Stimulated activated CD4-positive, alpha-beta T cell treated with anti-CD3 and anti-CD28 coated beads, Interleukin-1b, Interleukin-23, amount 100 ng/mL, for 1 hour (primary cell): ENCODE measurements at places on chromosomes 16 and 17.

- DNase-seq, result no peak
Measured at GRCh38 chr16:12173121-12173520, 196.6 kb downstream of the SNX29 start.

DNA sequence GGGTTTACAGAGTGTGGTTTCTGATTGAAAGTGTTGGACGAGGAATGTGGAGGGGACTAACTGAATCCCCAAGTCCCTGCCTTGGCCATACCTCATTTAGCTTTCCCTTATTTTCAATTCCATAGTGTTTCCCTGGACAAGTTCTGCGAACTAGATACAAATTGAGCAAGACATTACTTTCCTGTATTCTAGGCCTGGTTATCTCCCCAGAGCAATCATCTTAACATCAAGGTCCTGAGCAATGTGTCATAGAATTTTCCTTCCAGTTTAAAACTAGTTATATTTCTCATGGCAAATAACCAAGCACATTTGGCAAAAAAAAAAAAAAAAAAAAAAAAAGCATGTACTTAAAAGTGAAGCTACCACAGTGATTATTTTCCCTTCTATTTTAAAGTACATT is 330.1 kb downstream of the CDH11 start:
- no peak for DNase-seq

DNA sequence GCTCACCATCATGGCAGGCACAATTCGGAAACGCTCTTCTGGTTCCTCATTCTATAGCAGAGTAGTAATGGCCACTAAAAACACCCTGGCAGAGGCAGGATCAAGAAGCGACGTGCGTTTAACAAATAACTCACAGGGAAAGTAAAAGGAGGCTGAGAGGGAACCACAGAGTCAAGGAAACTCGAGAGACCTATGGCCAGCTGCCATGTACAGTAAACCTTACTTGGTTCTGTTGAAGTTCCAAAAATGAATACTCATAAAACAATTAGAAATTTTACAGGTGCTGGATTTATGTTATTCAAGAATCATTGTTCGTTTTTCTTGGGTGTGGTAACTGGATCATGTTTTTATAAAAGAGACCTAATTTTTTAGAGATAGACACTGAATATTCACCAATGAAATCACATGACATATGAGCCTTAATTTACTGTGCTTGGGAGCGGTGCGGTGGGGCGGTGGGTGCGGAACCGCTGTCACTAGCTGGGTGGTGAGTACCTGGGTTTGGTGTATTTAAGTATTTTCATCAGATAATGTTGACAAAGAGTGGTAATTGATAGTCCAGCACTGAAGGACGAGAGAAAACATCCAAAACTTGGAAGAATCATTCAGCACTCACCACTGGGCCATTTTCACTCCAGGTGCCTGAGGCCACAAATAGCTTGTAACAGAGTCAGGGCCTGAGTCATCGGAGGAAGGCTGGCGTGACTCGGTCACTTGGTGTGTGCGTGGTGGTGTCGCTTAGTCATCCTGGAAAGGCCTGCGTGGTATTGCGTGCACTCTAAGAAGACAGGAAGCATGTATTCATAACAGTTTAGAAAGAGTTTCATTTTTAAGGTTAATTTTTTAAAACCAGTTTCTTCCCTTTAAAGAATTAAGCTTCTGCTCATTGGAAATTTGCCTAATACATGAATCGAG is 135.4 kb upstream of the CHMP6 start:
- peak; percentile 58 for DNase-seq

DNA sequence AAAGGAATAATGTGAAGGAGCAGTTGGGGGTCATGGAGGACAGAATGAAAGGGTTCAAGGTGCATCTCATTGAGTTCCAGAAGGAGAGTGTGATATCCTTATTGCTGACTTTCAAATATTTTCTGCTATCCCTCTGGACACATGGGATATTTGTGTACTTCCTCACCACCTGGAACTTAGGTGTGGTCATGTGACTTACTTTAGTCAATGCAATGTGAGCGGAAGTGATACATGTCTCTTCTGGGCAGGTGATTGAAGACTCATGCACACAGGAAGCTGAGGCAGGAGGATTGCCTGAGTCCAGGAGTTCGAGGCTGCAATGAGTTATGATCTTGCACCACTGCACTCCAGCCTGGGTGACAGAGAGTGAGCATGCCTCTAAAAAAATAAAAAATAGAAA is 36.7 kb upstream of the TANC2 start:
- no peak for DNase-seq

GRCh38 chr16:89564476-89565255 is 4.2 kb downstream of the RPL13 start:
- no peak for DNase-seq

- no peak for DNase-seq
Measured at GRCh38 chr16:89936508-89936907, 12.0 kb upstream of the DEF8 start.

DNA sequence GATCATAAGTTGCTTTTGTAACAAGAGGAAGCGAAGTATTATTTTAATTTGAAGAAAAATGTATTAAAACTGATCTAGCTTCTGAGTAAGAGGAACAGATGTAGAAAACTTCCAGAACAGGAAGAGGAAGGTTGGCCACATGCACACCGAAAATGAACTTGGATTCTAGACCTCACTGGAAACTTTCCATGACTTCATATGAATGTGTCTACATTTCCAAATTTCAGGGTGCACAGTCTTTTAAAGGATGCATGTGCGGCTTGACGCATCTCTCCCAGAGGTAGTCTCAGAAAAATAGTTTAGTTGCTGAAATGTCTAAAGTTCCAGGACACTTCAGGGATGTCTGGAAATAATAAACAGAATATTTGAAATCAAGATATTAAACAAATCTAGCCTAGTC is 275.1 kb upstream of the MYOCD start:
- DNase-seq, result no peak

DNA sequence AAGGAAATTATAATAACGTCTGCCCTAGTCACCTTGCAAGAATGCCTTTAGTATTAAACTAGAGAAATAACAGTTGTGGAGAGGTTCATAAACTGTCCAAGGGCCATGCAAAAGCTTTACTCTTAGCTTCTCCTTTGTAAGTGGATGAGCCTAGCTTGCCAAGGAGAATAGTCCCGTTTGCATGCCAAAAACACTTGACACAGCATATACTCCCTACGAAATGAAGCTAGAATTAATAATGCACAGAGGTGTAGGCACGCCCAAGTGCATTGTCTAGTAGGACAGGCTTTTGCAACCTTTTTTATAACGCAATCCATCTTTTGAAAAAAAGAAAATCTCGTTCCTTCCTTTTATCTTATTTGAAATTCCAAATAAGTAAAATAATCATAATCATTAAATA is 12.8 kb upstream of the CDRT4 start:
- no peak for DNase-seq

- DNase-seq, result no peak
Measured at GRCh38 chr16:83995754-83996153, 27.7 kb downstream of the NECAB2 start.
